ENCODE measurements at places on chromosomes 1 and 21.

DNA sequence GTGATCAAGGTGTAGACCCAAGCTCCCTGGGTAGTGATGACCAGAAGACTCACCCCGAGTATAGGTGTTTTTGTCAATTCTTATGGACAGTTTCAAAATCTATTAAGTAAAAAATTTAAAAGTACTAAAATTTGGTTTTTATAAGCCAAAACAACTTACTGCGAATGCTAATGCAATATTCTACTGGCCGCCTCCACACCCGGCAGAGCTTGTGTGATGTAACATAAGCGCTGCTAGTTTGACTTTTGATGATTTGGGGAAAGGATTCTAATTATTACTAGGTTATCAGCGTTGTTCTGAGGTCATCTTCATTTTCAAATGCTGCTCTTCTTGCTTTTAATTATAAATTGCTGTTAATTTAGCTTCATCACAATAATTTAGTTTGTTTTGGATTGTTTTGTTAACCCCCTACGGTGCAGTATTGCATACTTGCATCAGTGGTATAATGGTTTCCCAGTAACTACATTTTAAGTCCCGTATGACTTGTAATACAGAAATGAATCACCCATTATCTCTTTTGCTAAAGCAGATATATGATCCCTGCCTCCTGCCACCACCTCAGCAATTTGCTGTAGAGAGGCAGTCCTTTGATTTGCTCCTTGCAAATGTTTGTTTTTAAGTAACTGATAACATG, 178.0 kb downstream of the SDCCAG8 start:
- DNase-seq, result no peak

DNA sequence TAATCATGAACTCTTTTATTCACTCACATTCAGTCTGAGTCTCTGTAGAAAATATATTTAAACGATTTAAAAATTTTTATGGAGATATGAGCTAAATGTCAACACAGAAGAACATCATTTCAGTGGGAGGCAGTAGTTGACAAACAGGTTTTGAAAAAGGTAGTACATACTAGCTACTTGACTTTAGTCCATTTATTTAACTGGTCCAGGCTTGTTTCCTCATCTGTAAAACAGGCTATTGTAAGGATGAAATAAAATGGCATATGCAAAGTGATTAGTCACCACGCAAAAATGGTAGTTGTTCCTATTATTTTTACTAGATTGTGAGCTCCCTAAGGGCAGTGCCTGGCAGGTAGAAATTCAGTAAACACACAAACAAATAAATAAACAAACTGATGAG, 75.2 kb downstream of the NTPCR start:
- DNase-seq, result no peak

- DNase-seq, result no peak
These were observed 52.1 kb downstream of the ACBD3 start for GRCh38 chr1:226134170-226135058.

GRCh38 chr1:228036701-228037231, 30.0 kb downstream of the WNT3A start:
- no peak for DNase-seq

DNA sequence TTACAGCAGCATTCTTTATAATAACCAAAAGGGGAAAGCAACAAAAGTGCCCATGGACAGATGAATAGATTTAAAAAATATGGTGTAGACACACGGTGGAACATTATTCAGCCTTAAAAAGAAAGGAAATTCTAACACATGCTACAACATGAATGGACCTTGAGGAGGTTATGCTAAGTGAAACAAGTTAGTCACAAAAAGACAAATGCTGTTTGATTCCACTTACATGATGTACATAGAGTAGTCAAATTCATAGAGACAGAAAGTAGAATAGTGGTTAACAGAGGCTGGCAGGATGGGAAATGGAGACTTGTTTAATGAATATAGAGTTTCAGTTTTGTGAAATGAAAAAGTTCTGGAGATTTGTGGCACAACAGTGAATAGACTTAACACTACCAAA, 151.4 kb downstream of the CYYR1 start:
- no peak for DNase-seq

GRCh38 chr1:3651930-3652547, at the start of gene TP73:
TSS of gene TP73 (plus strand) at chr1:3652516. CDS start at chr1:3682366, 29,850 bp downstream.
- no peak for DNase-seq

DNA sequence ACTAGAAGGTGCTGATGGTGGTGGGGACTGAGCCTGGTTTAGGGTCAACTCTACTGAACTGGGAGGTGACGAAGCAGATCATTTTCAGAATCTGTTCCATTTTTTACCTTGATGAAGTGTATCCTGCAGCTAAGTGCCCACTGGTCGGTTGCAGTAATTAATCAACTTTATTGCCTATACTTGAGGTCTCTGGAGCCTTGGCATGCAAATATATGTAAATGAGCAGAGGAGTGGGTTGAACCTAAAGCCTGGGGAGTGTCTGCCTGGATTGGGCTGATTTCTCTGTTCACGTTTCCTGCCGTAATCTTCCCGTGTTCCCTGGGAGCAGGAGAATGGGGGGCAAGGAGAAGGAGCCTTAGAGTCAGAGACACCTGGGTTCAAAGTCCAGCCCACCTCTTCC, 286.8 kb downstream of the PTPRU start:
- no peak for DNase-seq

DNA sequence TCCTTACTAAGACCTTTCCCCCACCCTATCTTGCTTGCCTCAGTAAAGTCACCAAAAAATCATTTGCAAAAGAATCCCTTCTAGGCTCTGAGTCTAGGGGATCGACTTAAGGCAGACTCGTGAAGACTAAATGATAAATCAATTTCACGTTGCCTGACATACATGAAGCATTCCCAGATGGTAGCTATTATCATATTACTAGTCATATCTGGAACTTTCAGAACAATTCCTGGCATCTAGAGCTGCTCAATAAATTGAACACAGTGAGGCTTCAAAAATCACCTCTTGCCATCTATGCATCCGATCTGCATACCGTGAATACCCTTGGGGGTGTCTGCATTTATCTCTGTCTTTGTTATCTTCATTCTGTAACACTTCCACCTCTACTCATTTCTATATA, 49.6 kb upstream of the DAB1 start:
- no peak for DNase-seq

DNA sequence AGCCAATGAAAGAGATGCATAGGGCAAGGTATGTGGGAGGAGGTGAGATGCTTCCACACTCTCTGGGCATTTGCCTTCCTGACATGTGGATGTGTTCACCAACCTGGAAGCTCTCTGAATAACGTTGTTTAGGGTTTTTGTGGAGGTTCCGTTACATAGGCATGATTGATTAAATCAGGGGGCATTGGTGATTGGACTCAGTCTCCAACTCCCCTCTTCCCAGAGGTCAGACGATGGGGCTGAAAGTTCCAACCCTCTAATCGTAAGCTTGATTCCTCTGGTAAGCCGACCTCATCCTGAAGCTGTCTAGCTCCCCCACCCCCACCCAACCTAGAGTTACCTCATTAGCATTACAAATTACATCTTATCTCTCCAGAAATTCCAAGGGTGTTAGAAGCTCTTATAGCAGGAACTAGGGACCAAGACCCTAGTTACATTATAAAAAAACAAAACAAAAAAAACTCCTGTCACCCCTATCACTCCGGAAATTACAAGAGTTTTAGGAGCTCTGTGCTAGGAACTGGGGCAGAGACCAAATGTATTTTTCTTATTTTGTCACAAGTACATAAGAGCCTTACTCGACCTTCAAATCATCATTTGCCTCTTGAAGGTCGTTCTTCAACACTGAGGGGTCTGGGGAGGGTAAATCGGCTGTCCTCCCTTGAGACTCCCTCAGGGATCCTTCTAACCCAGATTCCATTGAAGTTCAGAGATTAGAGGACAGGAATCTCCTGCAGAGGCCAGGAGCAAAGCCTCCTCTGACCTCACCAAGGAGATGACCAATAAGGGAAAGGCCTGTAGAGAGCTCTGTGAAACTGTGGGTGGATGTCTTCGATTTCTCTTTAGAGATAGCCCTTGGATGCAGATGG, 58.2 kb downstream of the DNTTIP2 start:
- no peak for DNase-seq

GRCh38 chr1:95578462-95578861, 344.5 kb downstream of the RWDD3 start:
- DNase-seq, result no peak

DNA sequence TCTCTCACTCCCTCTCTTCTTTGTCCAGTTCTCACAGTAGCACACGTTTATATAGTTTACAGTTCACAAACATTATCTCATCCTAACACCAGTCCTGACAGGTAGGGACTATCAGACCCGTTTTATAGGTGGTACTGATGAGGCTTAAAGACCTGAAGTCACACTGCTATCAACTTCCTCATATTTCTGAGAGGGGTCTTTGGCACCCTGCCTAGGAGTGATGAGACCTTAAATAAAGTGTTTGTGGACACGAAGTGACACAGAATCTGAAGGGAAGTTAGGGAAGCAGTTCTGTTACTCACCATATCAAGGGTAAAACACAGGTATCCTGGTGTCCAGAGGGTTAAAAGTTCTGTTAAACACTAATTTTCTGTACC, 590 bp upstream of the TACSTD2 start:
- no peak for DNase-seq

- DNase-seq, result no peak
These were observed 134.0 kb downstream of the NPHP4 start for GRCh38 chr1:5858246-5858645.

- no peak for DNase-seq
These were observed 12.5 kb downstream of the MECR start for GRCh38 chr1:29218223-29218622.

GRCh38 chr1:106937104-106937503, 119.4 kb upstream of the PRMT6 start:
- peak; percentile 34 for DNase-seq

DNA sequence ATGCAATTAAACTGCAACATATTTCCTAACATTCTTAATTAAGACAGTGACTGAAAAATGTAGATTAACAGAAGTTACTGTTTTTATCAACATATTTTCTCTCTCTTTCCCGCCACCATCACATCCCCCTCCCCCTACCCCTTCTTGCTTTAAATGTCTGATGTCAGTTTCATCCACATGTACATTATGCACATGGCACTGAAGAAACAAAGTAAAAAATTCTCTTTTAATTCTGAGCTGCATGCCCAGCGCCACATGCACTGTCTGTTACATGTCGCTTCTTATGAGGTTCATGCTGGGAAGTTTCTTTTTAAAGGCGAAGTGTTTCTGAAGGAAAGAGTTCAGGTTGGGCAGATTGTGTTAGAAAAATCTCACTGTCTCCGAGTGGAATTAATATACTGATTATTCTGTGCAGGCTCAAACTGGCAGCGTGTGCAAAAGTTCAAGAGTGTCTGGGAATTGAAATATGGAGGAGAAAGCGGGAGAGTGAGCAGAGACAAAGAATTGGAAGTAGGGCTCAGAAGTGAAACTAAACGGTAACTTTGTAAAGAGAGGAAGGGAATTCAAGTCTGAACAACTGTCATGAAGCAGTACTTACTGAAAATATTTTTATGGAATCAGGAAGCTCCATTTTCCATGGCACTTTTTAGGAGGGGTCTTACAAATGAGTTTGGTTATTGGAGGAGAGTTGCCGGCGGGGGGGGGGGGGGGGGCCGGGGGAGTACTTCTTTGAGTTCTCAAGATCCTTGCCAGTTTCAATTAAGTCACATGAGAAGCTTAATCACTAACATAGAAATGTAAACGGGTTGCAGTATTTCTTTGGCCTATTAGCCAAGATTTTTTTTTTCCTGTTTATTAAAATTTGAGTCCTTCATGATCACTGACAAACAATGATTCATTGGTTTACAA, 217.6 kb downstream of the SDCCAG8 start:
- no peak for DNase-seq

DNA sequence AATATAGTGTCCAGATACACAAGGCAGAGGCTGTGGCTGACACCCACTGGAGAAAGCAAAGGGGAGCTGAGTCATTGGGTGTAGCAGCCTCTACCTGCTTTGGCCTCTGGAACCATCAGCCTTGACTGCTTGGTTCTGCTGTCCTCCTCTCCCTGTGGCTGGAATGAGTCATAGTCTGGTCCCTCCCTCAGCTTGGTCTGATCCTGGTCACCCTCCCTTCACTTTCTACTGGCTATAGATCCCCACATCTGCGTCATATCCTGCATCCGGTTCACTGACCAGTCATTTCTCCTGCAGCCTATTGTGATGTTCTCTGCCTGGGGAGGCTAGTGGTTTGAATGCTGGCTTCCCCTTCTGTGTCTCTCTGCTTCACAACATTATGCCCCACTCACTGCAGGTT, 372.8 kb upstream of the DAB1 start:
- no peak for DNase-seq

DNA sequence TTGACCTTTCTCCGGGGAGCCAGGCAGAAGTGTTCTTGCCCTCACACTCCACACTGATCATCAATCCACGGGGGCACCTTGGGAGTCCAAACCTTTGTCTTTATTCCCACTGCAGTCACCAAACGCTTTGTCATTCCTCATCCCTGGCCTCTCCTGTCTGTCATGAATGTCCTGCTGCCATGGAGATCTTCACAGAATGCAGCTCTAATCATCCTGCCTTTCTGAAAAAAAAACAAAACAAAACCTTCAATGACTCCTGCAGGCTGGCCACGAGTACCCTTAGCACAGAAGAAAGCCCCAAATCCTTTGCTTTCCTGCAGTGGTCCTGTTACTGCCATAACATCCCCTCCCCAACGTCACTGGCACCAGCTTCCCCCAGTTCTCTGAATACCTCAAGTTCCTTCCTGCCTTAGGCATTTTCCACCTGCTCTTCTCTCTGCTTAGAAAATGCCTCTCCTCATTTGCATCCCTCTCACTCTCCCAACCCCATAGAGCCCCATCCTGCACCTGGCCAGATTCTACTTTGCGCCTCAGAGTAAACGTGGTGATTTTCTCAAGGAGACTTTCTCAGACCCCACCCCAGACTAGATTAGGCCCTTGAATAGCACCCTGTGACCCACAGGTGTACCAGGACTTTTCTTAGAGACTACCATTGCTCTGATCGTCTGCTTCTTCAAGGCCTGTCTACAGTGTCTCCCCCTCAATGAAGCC, 131.2 kb downstream of the AK5 start:
- DNase-seq, result no peak

DNA sequence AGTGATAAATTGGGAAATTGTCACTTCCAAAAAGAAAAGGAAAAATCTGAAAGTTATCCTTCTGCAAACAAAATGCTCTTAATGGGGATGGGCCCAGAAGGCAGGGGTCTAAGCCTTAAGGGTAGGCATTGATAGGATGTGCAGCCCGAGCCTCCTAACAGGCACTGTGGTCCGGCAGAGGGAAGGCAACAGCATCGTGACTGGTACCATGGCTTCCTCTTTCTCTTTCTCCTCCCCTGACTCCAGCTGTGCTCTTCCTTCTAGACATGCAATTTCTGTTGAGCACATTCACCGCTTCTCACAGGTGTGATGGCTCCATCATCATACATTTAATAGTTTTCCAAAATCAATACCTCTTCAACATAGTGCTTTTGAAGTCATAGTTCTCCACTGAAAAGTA, 91.5 kb downstream of the SELENOF start:
- no peak for DNase-seq

- no peak for DNase-seq
These were observed 487.5 kb upstream of the CHRM3 start for GRCh38 chr1:238898856-238899255.

DNA sequence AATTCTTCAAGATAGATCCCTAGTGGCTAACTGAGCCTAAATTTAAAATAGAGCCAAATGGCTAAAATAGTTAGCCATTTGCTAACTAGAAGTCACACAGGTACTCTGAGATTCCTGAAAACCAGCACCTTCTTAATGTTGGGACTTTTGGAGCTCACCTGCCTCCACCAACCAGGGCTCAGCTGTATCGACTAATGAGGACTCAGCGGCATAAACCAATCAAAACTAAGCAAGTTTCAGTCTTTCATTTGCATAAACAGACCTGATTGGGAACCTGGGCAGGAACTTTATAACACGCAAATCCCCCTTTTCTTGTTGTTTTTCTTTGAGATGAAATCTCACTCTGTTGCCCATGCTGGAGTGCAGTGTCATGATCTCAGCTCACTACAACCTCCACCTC, 28.5 kb downstream of the TNFRSF9 start:
- no peak for DNase-seq
